ENCODE measurements at places on chromosomes 5 and 9.

DNA sequence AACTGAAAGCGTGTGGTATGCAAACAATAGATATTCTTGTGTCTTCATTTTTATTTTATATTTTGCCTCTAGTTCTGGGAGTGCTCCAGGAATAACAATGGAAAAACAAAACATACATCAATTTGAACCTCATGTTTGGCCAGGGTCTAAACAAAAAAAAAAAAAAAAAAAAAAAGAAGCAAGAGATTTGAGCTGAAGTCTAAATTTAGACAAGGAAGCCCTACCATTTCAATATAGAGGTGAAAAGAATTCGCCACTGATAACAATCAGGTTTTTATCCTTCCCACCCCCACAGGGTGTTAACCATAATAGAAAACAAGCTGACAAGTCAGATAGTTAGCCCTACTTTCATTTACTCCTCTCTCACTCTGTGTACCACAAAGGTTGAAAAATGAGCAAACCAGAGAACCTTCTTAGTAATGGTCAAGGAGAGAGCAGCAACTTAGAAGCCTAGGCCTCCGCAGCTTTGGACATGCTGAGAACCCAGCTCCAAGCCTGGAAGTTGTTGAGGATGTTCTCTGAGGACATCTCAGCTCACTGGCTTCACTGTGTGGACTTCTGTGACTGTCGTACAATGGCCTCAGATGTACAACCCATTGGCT is 118.2 kb upstream of the HMHB1 start:
- DNase-seq, result no peak

DNA sequence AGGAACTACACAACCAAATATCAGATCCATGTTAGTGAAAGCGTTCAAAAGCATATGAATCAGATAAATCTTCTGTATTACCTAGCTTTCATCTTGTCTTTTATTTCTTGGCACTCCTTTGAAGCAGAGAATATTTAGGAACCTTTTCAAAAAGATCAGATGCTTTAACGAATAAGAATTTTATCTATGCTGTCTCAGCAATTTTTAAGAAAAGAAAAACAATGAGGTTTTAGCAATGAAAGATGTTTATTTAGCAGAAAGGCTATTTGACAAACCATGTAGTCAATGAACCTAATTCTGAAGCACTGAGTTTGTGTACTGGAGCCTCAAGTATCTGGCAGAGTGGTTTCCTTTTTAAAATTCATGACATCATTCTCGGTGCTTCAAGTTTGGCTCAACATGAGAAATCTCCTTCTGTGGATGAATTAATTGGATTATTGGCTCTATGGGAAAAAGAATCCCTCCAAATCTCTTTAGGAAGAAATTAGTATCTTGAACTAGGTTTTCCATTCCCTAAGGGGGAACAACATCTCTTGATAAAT is 534.7 kb downstream of the CAAP1 start:
- no peak for DNase-seq

- no peak for DNase-seq
Observed at GRCh38 chr5:151664694-151665585, 21.8 kb downstream of the SPARC start.

DNA sequence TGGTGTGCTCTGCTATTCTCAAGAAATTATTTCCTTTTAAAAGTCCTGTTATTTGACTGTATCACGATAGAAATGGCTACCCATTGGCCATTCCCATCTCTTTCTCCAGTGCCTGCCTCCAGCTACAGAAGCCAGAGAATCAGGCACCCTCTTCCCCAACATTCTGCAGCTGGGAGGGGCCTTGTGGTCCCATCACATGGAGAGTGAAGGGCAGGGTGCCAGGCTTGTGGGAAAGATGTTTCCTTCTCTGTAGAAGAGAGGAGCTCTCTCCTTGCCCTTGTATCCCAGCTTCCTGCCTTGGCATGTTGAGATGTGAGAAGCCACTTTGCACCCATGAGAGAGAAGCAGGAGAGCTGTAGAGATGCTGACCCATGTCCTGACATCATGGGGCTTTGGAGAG is 465.0 kb downstream of the MTRR start:
- DNase-seq, result no peak

GRCh38 chr9:73579823-73580222 is 428.2 kb downstream of the ANXA1 start:
- no peak for DNase-seq

DNA sequence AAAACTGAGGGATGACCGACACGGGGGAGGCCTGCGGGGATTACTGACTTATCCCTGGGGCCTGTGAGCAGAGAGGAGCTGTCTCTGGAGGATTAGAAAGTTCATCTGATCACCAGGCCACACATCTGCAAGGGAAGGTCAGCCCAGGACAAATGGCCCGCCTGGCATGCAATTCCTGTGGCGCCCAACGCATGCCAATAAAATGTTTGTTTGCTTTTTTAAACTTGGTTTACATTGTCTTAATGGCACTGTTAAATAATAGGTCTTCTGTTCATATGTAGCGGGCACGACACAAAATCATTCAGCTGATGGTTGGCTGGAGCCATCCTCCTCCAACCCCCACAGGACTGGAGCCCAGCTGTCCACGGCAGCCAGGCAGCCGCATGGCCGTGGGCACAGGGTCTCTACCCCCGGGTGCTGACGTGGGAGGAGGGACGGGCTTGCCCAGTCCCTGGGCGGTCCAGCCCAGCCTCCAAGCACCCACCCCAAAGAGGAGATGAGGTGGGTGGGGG is 41.0 kb upstream of the SLC12A7 start:
- DNase-seq, result no peak
